Activated T-cell treated with anti-CD3 and anti-CD28 coated beads, Interleukin-2, amount 50 U/mL, for 4 hours (primary cell): ENCODE measurements at places on chromosomes 11 and 22. TPM values are rescaled to one million over a fixed set of nuclear protein-coding genes. Genes with fewer than 3 reads are reported as not detected.

Gene BIRC3
- 105 TPM for total RNA-seq

Gene MMP7
- 0.53 TPM for total RNA-seq

Gene MPEG1
- 0.18 TPM for total RNA-seq

Gene RIC3
- total RNA-seq: 16.6 TPM

Gene ANGPTL5
- not detected for total RNA-seq

Gene MS4A12
- total RNA-seq: not detected

Gene MUC2
- total RNA-seq: 0.08 TPM

Gene CSKMT
- total RNA-seq: 73.1 TPM

Gene EEF1G
- 1,879 TPM for total RNA-seq

Gene PAX6
- total RNA-seq: not detected

Gene RAB39A
- total RNA-seq: not detected

Gene ACTN3
- 0.08 TPM for total RNA-seq

Gene ELFN2
- 0.05 TPM for total RNA-seq

Gene CASTOR1
- 1.1 TPM for total RNA-seq
